ENCODE measurements at places on chromosomes 12 and 14.

GRCh38 chr12:106106892-106107291, 31.9 kb downstream of the NUAK1 start:
- DNase-seq: peak; percentile 70

- no peak for DNase-seq
These were observed 14.0 kb upstream of the TBPL2 start for GRCh38 chr14:55454264-55455002.

DNA sequence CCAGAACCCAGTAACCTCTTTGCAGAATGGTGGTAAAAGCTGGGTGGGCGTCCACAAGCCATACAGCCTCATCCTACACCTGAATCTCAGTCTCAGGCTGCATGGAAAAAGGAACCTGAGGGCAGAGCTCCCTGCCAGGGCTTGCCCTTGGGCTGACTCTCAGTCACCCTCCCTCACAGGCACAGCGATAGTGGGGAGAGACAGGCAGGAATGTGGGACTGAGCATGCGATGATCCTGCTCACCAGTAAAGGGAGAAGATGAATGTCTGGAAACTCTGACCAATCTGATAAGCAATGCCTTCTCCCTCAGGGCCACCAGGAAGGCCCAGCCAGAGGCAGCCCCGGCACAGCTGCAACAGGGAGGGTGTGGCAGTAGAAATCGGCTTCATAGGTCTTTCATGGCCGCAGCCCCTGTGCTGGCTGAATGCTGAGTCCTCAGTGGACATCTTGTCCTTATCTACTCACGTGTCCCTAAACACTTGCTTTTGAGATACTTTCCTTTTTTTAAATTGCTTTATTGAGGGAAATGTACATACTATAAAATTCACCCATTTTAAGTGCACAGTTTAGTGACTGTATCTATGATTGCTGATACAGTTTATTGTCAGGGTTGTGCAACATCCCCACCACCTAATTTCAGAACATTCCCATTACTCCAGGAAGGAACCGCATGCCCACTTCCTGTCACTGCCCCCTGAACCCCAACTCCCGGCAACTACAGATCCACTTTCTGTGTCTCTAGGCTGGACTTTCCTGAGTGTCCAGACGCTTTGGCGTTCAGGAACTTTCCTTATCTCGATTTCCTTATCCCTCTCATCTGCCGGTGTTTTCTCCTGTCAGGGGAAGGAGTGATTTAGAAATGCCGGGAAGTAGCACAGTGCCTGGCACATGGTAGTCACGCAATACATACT, 258.1 kb downstream of the PCNX1 start:
- no peak for DNase-seq

GRCh38 chr12:24045816-24046257, 96.4 kb upstream of the SOX5 start:
- no peak for DNase-seq

GRCh38 chr12:45587012-45587411, 142.5 kb upstream of the ARID2 start:
- DNase-seq: no peak

GRCh38 chr14:91267965-91268437, 23.5 kb upstream of the GPR68 start:
- no peak for DNase-seq

DNA sequence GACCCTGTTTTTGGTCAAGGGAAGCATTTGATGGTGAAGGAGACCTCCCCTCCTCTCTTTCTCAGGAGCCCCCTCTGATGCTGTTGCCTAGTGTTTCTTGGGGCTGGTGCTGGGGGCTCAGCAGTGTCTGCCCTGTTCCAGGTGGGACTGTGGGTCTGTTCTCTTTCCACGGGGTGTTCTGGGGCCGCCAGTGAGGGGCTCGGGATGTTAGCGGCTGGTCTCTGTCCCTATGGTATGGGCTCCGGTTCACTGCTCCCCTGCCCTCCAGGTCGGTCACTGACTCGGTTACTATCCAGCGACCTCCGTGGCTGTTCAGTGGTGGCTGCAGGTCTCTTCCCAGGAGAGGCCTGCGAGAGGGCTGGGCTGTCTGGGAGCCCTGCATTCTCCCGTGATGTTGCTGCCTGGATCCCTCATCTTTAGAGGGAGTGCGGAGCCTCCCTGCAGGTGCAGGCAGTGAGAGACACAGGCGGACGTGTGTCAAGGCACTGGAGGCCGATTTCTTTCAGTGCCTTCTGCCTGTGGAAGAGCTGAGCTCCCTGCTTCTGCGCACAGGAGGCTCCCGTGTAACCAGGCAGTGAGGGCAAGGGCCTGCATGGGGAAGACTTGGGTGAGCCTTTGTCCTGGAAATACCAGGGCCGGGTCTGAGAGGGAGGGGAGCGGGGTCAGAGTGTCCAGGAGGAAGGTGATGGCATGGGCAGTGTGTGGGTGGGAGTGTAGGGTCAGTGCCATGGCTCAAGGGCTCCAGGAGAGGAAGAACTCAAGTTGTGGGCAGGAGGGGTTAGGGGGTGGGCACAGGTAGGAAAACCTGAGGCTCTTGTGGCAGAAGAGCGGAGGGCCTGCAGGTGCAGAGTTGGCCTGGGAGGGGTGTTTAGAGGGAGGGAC, 362.6 kb downstream of the TMEM121 start:
- no peak for DNase-seq

DNA sequence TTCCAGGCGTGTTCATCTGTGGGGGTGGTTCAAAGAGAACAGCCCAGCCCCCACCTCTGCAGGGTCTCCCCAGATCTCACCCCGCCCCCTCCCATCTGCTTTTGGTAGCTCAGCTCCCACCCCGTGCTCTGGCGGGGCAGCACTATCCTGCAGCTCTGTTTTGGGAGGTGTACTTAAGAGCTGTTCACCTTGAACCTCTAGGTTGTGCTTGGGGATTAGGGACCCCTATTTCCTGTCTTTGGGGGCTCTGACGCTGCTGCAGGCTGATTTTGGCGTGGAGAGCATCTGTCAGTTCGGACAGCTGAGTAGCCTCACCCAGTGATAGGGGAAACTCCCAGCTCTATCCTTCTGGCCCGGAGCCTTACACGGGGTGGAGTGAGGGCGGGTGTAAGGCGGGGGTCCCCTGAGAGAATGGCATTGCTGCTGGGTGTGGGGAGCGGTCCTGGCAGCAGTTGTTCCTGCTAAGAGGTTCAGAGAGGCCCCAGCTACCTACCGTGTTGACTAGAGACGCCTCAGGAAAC, 765 bp downstream of the TMEM120B start:
- no peak for DNase-seq

GRCh38 chr12:105084251-105085250, at the start of gene ALDH1L2:
Gene ALDH1L2, minus strand, starts transcription at chr12:105084458. Its CDS starts 22 bp downstream, at chr12:105084436.
- peak; percentile 84 for DNase-seq

- DNase-seq: no peak
These were observed 245.9 kb downstream of the CACNA1C start for GRCh38 chr12:2298556-2299200.

GRCh38 chr14:95037273-95037672, 120.1 kb downstream of the DICER1 start:
- no peak for DNase-seq

DNA sequence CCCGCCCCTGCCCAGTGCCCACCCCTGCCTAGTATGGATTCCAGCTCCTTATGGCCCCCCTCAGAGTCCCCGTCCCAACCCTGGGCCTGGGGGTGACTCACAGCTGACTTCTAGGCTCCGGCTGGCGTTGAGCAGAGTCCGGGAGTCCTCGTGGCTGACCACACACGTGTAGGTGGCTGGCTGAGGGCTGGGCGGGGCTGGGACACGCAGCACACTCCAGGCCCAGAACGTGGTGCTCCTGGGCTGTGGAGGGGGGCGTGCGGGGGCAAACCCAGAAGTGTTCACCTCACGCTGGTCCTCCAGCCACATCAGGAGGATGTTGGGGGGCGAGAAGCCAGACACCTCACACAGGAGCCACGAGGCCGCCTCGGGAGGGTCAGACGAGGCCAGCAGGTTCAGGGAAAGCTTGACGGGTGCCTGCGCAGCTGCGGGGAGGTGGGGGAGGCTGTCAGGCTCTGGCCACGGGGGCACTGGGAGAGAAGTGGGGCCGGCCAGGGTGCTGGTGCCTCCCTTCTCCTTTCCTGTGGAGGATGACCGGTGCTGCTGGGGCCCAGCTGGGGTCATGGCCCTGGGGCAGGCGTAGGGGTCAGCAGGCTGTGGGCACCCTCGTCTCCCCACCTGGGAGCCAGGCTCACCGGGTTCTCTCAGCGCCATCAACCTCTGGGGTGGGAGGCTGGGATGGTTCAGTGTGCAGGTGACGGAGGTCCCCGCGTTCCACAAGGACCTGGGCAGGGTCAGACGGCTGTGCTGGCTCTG, 314.1 kb downstream of the TMEM121 start:
- no peak for DNase-seq

DNA sequence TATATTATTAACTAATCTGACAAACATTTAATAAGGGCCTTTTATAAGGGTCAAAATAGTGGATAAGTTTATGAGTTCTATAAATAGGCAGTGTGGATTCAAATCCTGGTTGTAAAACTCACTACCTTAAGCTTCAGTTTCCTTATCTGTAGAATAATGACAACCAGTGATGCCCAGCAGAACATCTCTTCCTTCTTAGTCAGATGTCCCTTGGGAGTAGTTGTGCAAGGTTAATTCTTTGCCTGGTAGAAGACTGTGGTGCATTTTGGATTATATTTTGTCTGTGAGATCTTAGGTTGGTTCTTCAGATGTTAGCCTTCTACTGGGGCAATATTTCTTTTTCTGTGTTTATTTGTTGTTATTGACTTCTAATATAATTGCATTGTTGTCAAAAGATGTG, 59.5 kb downstream of the ARID2 start:
- no peak for DNase-seq

DNA sequence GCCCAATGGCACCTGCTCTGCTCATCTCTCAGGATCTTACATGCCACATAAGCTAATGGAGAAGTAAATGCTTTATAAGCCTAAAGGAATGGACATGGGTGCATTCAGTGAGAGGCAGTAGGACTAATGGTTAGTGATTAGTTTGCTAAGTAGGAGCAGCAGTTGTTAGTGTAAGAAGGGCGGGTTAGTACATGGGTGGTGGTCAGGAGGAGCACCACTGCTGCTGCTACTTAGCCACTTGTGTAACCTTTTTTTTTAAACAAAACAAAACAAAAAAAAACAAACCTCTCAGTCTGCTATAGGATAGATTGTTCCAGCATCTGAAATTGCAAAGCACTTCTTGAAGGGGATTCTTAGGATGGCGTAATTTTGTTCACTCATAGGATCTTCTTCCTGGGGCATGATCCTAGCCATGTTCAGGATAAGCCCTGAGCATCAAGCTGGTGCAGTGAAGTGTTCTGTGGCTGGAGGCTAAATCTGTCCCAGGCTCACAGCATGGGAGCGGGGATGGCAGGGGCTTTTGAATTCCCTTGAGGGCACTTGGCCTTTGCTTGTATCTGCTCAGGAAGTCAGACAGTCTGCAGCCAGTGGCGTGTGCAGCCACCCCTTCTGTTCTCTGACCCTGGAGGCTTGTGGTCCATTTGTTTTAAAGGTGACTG, 63.6 kb downstream of the CHST11 start:
- DNase-seq: no peak

- DNase-seq: no peak
These were observed 104.6 kb downstream of the ITPR2 start for GRCh38 chr12:26728205-26729050.

DNA sequence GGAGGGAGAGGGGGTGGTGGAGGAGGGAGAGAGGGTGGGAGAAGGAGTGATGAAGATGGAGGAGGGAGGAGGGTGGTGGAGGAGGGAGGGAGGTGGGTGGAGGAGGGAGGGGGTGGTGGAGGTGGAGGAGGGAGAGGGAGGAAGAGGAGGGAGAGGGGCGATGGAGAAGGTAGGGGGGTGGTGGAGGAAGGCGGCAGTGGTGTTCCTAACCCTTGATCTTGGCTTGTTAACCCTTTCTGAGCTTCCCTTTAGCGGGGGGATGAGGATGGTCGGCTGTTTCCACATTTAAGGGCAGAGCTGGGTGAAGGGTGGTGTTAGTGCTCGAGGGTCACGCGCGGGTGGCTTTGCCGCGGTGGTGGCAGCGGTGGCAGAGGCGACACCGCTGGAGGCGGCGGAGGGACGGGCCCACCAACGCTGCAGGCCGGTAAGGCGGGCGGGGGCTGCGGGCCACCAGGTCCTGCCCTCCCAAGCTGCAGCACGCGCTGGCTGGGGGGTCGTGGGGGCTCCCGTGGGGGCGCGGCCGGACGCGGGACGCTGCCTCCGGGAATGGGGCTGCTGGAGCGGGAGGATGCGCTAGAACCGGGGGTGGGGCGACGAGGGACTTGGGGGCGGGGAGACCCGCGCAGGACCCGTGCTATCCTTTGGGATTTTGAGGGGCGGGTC, 156.3 kb downstream of the PTPN11 start:
- DNase-seq: no peak

DNA sequence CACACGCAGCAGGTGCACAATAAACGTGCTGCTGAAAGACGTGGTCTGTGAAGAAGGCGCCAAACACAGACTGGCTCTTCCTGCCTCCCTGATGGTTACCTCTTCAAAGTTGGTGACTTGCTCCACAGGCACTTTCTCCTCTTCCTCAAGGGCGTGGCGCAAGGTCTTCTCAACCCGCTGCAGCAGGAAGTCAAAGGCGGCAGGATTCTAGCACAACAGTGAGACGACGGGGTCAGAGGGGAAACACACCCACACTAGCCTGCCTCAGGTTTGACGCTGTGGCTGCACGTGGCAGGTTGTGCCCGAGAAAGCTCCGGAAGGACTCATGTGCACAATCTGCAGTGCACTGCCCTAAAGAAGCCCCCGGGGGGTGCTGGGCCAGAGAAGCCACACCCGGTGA, 15.0 kb downstream of the POLE start:
- no peak for DNase-seq

GRCh38 chr14:31611778-31612433, 50.7 kb downstream of the NUBPL start:
- no peak for DNase-seq

DNA sequence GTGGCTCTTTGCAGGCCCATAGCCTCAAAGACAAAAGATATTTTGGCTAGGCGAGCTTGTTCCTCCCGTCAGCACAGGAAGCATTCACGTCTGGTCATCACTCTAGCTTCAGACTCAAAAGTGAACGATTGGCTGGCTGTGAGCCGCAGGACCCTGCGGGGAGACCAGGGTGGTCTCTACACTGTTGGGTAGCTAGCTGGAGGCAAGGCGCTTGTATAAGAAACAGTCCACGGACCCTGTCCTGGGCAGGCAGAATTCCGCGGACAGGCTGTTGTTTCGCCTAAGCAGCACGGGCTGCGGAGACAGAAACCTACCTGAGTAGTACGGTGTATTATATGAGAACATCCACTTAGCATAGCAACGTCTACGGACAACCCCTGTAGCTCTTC, 29.6 kb downstream of the WBP11 start:
- no peak for DNase-seq

DNA sequence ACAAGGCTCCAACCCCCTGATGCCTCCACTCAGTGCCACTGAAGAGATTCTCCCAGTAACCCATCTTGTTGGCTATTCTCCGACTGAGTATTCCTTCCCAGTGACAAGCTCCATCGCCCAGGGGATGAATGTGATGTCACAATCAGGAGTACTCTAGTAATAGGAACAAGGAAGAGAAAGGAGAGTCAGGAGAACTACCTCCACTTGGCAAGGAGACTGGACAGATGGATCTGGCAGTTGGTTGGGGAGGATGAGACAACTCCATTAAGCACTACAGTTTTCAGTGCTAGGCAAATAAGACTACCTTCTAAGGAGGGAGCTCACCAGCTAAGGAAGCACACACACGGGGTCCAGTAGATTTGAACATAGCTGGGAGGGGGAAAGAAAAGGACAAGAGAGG, 5.3 kb downstream of the RNF41 start:
- no peak for DNase-seq

All from T47D (cell line).